ENCODE measurements at places on chromosomes 3 and 15. TPM values are rescaled to one million over a fixed set of nuclear protein-coding genes. Genes with fewer than 3 reads are reported as not detected.

- DNase-seq: peak; percentile 91
These were observed at the start of gene SENP5 for GRCh38 chr3:196867507-196868296. Gene SENP5 (plus strand): TSS chr3:196867920. CDS start chr3:196885182, 17,262 bp downstream.

- DNase-seq: no peak
These were observed 182.0 kb downstream of the STT3B start for GRCh38 chr3:31714495-31715280.

DNA sequence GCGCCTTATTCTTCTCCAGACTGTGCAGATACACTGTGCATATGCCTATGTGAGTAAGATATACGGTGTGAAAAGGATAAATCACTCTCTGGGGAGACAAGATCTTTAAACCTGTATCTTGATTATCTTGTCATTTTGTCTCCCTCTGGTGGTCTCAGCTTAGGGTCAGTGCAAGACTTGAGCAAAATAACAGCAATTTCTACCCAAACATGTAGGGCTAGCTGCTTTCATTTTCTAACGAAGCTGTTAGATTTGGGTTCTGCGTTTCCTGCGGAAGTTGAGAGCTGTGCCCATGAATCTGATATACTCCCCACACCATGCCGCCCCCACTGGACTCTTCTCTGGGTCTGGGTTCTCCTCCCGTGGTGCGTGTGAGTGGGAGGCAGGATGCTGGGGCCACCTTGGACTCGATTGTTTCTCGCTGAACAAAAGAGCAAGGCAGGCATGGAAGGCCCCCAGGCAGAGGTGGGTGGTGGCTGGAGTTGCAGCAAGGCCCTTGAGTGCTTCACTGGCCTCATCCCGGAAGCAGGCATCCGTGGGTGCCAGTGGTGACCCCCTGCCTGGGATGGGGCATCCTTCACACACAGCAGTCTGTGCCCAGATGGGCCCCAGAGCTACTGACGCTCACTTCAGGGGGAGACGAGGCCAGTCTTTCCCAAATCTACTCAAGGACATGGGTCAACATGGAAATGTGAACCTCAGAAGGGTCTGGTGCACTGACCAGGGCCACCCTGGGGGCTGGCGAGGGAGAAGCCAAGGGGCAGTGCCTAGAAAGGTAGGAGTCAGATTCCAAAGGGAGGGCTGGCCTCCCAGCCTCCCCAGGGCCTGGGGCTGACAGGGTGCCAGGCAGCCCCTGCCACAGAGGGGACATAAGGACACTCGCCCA, 179.6 kb downstream of the NSMCE3 start:
- DNase-seq: peak; percentile 18

DNA sequence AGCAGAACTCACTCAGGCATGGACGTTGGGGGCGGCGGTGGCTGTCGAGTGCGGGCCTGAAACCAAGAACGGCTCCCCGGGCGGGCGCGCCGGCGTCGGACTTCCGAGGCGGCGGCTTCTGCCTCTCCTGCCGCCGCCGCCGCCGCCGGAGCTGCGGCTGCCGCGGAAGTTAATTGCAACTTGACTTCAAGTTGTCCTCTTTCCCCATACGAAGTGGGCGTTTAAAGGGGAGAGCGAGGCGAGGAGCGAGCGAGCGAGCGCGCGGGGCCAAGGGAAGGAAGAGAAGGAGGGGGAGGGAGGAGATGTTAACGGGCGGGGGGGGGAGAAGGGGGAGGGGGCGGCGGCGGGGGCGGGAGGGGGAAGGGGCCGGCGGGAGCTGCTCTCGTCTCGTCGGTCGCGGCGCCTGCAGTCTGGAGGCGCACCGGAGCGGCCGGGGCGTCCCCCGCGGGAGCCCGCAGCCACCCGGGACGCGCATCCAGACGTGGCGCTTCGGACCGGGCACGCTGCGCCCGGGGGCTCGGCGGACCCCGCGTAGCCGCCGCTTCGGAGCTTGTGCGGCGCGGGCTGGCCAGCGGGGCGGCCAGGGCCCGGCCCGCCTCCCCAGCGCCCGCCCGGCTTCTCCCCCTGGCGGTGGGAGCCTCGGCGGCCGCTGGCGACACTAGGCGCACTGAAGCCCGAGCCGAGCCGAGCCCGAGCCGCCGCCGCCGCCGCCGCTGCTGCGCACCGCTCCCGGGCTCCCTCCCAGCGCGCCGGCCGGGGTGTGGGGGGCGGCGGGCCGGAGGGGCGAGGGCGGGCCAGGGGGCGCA, 19.7 kb upstream of the SATB1 start:
- DNase-seq: peak; percentile 41

GRCh38 chr15:92899601-92899947, 550 bp upstream of the CHD2 start:
- no peak for DNase-seq

DNA sequence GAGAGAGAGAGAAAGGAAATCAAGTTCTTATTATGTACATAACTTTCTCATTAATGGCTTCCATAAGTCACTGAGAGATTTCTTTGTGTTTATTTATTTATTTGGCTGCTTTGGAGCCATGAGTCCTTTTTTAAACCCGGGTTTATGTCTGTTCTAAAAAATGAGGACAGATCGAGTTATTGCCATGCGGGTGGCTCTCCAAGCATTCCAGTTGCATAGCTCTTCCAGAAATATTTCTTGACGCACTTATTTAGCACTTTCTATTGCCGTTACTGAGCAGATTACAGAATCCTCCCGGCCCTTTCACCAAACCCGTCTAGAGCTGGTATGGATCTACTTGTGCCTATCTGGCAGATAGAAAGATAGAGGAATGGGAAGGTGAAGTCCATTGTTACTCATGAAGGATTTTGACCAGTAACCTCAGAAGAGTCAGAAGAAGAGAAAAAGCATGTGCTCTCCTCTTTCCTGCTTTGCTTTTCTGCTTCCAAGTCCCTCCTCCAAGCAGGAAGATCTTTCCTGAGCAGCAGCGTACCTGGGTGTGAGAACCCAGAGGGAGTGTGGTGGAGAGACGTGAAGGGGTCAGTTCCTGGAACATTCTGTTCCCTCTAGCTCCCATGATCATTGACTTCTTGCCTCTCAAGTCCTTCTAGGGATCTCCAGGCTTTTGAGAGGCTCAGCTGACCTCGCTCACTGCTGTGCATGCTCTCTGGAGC, 112.8 kb downstream of the LPP start:
- peak; percentile 90 for DNase-seq

DNA sequence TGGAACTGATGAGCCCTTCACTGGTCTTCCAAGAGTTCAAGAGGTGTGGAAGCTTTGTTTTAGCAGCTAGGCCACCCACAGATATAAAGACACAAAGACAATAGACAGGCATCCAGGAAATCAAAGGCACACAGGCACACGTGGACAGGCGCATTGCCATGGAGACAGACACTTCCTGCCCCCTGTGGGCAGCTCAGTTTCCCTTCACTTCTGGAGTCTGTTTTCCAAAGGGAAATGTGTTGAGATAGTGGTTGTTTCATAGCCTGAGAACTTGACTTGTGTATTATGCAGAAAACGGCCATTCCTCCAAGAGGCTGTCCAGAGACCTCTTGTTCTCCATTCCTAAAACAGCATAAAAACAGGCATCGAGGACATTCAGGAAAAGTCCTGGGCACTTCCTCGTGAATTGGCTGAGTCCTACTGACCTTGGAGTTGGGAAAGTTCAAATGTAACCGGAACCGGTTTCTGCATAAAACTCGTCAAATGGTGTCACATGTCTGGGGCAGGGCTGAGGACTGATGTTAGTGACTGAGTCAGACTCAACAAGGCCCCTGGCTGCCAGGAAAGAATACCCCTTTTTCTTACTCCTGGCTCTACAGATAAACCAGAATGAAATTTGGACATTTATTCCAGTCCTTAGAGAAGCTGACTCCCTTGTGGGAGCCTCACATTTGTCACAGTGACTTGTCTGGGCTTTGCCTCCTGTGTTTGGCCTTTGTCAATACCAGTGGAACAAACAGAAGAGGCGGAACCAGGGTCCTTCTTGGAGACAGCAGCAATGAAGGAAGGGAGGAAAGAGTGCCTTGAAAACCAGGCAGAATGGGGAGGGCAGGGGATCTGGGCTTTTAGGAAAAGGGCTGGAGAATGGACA, 1.3 kb downstream of the ALPK3 start:
- peak; percentile 34 for DNase-seq

- DNase-seq: no peak
These were observed 13.5 kb downstream of the OCA2 start for GRCh38 chr15:28085489-28086174.

DNA sequence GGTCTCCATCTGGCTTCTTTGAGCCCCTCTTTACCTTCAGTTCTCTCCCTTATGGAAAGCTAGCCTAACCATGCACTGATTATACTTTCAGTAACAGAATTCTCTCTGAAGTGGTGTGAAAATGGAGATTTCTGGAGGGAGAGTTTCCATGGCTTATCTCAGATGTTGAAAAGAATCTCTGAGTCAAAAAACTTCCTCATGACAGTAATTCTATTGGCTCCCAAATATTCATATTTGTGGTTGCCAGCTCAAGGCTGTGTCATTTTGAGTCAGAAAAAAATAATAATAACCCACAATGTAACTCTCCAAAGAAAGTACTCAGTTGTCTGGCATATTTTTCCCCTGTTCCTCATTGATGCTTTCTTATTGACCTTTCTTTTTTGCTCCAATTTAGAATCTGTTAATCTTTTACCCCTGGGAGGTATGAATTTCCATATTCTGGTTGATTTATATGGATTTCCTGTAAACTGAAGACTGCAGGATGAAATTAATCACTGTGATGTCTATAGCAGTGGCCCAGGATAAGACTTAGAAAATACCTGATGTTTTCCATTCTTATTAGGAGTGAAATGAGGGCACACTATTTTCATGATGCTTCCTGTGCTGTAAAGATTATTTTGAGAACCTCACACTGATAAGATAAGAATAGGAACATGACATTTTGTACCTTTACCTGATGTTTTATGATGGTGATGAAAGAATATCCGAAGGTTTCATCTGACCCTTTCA, 149.5 kb upstream of the EPHA3 start:
- DNase-seq: peak; percentile 53

DNA sequence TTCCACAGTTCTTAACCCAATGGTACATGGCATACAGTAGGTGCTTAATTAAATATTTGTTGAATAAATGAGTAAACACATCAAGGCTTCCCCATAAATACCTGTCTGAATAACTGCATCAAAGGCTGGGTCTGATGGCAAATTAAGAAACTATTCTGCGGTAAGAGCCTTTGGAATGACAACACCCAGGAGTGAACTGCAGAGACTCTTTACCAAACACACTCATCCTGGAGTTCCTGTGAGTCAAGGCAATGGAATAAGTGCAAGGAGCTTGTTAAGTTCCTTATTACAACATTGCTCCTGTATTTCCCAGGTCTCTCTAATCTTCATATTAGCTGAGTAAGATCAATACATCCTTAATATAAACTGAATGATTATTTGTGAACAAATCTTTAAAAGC, 119.9 kb upstream of the STT3B start:
- no peak for DNase-seq

DNA sequence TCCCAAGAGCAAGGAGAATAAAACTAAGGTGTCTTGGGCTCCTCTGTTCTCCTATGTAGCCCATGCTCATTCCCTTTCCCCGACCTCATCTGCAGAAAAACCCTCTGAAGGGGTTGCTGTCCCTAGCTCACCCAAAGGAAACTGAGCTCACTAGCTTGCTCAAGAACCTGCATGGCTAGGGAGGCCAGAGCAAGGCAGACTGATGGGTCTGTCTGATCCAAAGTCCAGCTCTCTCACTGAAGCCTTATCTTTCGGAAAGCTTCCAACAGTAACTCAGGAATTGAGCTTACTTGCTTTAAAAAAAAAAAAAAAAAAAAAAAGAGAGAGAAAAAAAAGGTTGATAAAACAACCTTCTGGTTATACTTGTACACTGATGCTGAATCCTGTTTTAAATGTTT, 141.4 kb upstream of the TOPAZ1 start:
- no peak for DNase-seq

GRCh38 chr3:129747136-129747535, 140.7 kb upstream of the PLXND1 start:
- DNase-seq: no peak

DNA sequence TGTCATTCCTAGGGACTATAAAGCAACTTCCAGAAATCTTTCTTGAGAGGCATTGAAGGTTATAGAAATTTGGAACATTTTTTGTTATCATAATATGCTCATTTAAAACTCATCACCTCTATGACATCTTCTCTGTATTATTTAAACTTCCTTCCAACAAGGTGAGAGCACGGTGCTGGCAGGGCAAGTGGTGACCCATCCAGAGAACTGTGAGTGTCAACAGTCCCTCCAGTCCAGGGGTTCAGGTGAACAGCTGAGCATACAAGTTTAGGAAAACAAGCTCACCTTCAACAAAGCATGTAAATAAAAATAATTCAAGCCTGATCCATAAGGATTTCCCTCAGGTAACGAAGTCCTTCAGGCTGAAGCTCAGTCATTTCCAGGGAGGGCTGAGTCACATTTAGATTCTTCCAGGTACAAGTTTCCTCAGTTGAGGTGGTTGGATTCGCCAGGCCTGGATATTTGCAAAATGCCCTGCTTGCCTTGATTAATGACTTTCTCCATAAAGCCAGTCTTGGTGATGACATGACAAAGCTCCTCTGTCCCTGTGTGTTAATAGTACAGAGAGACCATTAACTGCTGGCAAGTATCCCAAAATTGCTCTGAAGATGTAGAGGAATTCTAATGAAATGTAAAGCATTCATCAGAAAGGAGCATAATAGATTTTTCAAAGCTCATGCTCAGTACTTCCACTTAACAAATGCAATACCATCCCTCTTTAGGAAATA, 263.6 kb upstream of the GADL1 start:
- DNase-seq: no peak

GRCh38 chr3:143830063-143830462, 18.2 kb downstream of the SLC9A9 start:
- no peak for DNase-seq

GHSR gene
- total RNA-seq: not detected

C2CD4A gene
- not detected for total RNA-seq

SPATA12 gene
- total RNA-seq: not detected

Data from fibroblast of villous mesenchyme (primary cell).